Activated CD8-positive, alpha-beta memory T cell treated with anti-CD3 and anti-CD28 coated beads for 24 hours (primary cell): ENCODE measurements at places on chromosomes 13 and 19.

DNA sequence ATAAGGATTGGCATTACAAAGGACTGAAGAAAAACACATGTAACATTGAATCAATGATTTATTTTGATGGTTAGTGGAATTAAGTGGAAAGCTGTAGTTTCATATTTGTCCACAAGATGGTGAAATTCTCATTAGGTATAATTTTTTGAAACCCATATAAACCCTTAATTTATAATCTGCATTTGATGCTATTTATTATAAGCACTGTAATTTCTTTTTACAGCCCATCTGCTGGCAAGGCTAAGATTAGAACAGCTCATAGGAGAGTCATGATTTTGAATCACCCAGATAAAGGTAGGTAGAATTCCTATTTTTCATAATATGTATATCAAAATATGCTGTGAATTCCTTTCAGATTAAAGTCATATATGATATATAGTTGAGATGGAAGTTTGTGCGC is 62.2 kb downstream of the DNAJC15 start:
- DNase-seq: no peak

GRCh38 chr19:42501733-42502132 is 26.5 kb downstream of the CEACAM1 start:
- DNase-seq: no peak

DNA sequence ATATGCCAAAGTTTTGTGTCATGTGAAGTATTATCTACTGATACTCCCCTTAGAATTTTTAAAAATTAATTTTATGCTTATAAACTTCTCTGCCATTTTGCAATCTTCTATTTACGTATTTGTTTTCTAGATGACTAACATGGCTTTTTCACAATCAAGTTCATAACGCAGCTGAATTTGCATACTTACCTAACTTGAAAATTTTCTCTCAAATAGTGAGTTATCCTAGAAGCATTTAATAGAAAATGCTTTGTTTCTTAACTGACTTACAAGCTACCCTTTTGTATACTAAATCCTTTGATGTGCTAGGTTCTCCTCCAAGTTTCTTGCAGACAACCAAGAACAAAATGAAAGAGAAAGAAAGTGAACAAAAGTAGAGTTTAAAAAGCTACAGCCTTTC is 683.5 kb downstream of the LIG4 start:
- DNase-seq: no peak

GRCh38 chr19:19758164-19758563 is 25.3 kb upstream of the ZNF14 start:
- DNase-seq: no peak

DNA sequence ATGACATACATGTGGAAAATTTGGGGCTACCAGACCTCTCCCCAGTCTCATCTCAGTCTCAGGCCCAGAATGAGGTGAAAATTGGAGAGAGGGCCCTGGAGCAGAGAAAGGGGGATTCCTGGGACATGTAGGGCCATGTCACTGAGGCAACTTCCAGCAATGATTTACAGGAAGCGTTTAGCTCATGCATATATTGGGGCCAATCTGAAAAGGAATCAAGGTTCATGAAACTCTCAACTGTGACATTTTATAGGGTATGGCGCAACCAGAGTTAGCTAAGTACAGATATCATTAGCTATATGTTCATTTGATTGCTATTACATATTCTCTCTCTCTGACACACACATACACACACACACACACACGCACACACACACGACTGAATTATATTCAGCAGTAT is 86.3 kb downstream of the RNASEH2B start:
- DNase-seq: no peak

- no peak for DNase-seq
Observed at GRCh38 chr19:7122701-7123100, 53.2 kb downstream of the ZNF557 start.

DNA sequence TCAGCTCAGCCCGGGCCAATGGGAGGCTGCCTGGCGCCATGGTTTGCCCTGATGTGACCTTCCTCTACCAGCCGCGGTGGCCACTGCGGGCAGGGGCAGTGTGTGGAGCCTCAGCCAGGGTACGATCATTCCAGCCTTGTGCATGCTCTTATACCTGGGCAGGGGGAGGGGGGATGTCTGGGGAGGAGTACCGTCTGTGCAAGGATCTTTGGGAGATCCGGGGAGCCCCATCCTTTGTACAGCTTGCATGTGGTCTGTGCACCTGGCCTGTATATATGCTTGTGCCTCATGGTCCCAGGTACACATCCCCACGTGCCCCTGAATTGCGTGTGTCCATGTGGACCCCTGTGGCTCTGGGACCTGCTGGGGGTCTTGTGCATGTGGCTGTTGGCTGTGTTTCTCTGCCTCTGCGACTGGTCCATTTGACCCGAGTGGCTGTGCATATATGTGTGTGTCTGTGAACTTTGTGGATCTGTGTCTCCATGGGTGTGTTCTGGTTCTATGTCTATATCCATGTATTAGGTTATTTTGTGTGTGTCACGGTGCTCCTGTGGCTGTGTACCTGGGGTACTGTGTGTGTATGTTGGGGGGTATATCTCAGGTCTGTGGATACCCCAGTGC is 12.8 kb upstream of the NANOS3 start:
- no peak for DNase-seq

DNA sequence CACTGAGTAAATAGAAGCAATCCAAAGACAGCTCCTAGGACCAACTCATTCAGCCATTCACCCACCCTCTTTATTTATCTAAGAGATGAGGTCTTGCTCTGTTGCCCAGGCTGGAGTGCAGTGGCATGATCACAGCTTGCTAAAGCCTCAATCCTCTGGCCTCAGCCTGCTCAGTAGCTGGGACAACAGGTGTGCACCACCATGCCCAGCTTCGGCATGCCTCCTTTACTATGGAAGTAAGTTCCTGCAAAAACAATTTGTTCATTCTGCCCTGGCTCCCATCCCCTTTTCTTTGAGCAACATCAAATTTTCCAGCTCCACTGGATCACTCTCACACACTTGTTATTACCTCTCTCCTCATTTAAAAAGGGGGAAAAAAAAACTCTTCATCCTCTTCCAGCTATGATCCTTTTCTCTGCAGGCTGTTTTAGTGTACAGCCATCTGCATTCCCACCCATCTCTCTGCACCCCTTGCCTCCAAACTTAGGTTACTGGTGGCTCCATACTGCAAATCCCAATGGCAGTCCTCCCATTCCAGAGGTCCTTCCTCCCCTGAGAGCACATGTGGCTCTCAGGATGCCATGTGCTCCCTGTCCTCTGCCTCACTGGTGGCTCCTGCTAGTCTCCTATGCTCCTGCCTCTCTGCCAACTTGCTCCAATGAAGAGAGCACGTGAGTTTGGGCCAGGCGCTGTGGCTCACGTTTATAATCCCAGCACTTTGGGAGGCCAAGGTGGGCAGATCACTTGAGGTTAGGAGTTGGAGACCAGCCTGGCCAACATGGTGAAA is 2.2 kb downstream of the ELOF1 start:
- DNase-seq: no peak

DNA sequence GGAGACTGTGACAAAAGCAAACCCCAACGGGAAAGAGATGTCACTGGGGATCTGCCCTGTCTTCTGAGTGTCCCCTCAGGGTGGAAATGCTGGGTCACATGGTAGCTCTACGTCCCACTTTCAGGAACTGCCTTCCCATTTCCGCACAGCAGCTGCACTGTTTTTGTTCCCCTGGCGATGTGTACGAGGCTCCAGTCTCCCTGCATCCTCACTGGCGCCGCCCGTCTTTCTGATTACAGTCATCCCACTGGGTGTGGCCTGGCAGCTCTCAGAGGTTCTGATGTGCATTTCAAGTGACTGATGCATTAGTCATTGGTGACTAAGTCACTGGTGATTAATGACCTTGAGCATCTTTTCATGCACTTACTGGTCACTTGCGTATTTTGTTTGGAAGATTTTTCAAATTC is 21.2 kb downstream of the PCID2 start:
- DNase-seq: peak; percentile 72

DNA sequence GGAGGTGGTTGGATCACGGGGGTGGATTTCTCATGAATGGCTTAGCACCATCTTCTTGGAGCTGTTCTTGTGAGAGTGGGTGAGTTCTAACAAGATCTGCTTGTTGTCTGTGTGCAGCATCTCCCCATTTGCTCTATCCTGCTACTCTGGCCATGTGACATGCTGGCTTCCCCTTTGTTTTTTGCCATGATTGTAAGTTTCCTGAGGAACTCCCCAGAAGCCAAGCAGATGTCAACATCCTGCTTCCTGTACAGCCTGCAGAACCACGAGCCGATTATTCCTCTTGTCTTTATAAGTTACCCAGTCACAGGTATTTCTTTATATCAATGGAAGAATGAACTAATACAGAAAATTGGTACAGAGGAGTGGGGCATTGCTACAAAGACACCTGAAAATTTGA is 2.3 kb upstream of the SIGLEC12 start:
- peak; percentile 37 for DNase-seq

DNA sequence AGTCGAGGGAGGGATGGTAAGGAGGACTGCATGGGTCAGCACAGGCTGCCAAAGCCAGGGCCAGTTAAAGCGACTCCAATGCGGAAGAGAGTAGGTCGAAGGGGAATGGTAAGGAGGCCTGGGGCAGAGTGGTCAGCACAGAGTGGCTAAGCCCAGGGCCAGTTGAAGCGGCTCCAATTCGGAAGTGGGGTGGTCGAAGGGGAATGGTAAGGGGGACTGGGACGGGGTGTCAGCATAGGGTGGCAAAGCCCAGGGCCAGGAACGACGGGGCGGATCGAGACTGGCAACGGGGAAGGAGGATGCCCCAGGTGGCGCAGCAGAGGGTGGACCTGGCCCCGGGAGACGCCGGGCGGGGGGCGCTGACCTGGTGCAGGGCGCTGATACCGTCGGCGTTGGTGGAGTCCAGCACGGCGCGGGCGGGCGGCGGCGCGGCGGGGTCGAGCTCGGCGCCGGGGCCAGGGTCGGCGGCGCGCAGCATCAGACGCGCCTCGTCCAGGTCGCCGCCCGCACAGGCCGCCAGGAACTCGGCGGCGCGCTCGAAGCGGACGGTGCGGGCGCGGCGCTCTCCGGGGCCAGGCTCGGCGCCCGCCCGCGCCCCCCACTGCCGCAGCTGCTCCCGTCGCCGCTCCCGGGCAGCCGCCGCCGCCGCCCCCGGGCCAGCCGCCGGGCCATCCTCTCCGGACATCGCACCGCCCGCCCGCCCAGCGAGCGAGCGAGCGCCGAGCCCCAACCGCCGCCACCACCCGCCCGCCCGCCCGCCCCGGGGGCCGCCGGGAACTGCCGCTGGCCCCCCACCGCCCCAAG is at the start of gene PPP1R12C:
Gene PPP1R12C (minus strand): TSS at position 779 of the 804 bp plus-strand sequence. CDS start 94 bp downstream, at position 685.
- no peak for DNase-seq

DNA sequence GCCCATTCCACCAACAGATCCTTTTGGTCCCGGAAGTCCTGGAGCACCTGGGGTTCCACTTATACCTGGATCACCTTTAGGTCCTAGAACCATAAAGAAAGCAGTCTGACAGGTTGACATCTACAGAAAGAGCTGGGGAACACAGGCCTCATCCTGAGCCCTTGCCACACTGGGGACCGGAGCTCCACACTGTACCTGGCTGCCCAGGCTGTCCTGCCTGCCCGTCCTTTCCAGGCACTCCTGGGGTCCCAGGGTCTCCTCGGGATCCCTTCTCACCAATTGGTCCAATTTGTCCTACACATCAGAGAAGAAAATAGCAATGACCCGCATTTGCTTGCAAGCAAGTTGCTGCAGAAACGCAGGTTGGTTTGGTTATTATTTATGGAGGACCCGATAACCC is 130.5 kb downstream of the COL4A1 start:
- DNase-seq: no peak

- no peak for DNase-seq
Observed at GRCh38 chr19:54421521-54421920, 6.3 kb downstream of the TTYH1 start.

DNA sequence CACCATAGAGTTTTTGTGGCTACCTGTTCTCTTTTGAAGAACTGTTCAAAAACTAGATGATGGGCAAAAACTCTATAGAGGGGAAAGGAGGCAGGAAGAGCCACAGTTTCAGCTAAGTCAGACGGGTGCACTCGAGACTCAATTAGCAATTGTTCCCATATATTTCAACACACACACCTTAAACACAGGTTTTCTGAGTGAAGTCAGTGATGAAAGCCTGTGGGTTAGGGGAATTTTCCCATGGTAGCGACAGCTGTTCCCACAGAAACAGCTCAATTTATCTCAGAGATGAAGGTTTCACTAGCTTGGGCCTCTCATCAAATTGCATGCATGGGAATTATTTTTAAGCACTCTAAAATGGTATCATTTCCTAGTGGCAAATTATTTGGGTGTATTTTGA is 143.4 kb downstream of the ZIC5 start:
- DNase-seq: no peak

DNA sequence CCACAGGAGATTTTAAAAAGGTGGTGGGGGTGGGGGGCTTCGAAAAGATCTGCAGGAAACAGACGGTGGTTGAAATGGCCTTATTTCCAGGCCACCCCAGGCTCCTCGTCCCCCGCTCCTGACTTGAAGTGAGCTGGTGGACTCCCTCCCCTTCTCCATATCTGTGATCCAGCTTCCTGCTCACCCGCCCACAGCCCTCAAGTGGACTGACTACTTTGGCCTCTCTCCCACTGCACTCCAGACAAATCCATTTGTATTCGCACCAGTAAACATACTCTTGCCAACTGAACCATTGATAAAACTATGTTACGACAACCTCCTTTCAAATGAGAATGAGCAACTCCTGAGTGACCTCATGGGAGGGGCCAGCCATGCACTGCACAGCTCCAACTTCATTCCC is 259.5 kb downstream of the COL4A1 start:
- no peak for DNase-seq

DNA sequence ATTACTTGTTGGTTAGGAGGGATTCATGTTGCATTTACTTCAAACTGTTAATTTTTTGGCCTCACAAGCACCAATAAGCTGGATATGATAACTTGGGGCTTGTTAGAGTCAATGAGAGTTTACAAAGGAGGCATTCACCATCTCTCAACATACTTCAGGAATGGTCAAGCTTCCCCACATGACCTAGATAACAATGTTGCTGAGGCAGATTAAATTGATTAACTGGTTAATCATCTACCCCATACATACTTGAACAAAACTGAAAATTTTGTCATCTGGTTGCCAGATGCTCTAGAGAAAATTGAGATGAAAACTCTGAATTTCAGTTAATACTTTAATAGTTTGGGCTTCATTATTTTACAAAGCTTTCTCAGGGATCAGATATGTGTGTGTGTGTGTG is 43.0 kb upstream of the UBL3 start:
- no peak for DNase-seq

- no peak for DNase-seq
Observed at GRCh38 chr19:39802958-39803357, 24.3 kb downstream of the LEUTX start.

DNA sequence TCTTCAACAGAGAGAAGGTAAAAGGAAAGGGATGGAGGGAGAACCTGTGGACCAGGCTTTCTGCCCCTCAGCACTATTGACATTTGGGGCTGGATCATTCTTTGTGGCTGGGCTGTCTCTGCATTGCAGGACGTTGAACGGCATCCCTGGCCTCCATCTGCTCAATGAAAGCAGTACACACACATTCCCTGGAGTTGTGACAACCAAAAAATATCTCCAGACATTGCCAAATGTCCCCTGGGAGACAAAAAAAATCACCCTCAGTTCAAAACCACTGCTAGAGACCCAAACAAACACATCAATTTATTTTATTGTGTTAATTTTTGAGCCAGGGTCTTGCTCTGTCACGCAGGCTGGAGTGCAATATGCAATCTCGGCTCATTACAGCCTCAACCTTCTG is 43.3 kb downstream of the INSR start:
- no peak for DNase-seq

- DNase-seq: no peak
Observed at GRCh38 chr13:35964011-35964862, 166.9 kb downstream of the DCLK1 start.
